ENCODE measurements at places on chromosomes 12 and 14.

- H3K36me3 ChIP-seq: no peaks in the 10 kb centered on the region
- peak overlapping the region; percentile 20 for H3K4me3 ChIP-seq
- peak; percentile 64 for DNase-seq
- no peaks in the 10 kb centered on the region for H3K27me3 ChIP-seq
- H3K27ac ChIP-seq: peak overlapping the region; percentile 65
- peaks cover 29% of the 10 kb centered on the region for H3K4me1 ChIP-seq
Observed at GRCh38 chr12:64894827-64895475, 70.5 kb downstream of the TBC1D30 start.

DNA sequence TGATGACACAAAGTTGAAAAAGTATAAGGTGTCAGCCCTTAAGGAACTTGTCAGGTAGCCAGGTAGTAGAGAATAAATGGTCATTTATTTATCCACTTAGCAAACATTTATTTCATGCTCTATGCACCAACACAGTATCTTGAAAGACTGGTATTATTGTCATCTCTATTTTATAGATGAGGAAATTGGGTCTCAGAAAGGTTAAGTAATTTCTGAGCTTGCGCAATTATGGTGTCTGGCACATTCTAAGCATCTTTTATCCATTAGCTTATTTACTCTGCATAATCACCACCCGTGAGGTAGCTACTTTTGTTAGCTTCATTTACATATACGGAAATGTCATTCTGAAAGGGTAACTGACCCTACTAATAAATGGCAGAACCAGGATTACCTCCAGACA lies 2.5 kb upstream of the UTP20 start:
- H3K4me1 ChIP-seq: peaks cover 8% of the 10 kb centered on the region
- no peak overlapping the region for H3K4me3 ChIP-seq
- H3K27me3 ChIP-seq: no peaks in the 10 kb centered on the region
- H3K36me3 ChIP-seq: no peaks in the 10 kb centered on the region
- H3K27ac ChIP-seq: no peak overlapping the region

- DNase-seq: no peak
- no peaks in the 10 kb centered on the region for H3K4me1 ChIP-seq
- H3K36me3 ChIP-seq: no peaks in the 10 kb centered on the region
- no peaks in the 10 kb centered on the region for H3K27me3 ChIP-seq
Observed at GRCh38 chr14:35333264-35333730, 41.1 kb downstream of the PSMA6 start.

- no peak overlapping the region for H3K4me3 ChIP-seq
- no peaks in the 10 kb centered on the region for H3K4me1 ChIP-seq
- no peak for DNase-seq
- no peak overlapping the region for H3K27ac ChIP-seq
Observed at GRCh38 chr14:37140176-37140575, 32.2 kb downstream of the SLC25A21 start.

- peaks cover 52% of the 10 kb centered on the region for H3K4me1 ChIP-seq
- no peak overlapping the region for H3K4me3 ChIP-seq
- no peaks in the 10 kb centered on the region for H3K36me3 ChIP-seq
- H3K27me3 ChIP-seq: no peaks in the 10 kb centered on the region
- peak overlapping the region; percentile 19 for H3K27ac ChIP-seq
- peak; percentile 91 for DNase-seq
Observed at GRCh38 chr14:58749066-58749669, 111.4 kb downstream of the DACT1 start.

DNA sequence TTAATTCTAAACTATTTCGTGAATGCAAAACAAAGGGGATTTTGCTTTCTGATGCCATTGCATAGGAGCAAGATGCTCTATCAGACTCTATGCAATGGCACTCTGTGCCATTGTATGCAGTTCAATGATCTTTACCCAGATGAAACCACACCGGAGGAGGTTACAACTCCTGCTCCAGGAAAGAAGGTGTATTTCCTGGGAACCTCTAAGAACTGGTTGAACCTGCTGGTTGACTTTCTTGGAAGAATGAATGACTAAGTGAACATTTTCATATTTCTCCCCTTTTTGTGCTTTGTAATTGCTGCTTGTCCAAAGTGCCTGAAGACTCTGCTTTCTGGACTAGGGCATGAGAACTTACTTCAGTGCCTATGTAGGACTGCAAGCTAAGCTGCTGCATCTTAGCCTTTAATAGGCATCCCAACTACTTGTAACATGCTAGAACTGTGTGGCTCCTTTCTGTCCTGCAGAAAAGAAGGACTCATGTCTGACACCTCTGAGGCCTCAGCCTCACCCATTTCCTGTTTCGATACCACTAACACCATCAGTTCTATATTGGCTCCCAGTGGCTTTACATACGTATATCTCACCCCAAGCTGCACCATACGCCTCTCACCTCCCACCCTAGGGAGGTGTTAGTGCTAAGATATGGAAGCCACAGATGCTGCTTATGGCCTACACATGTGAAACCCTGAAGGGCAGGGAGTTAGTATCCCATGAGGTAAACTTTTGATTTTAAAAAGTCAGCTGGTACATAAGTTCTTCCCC lies 193.5 kb upstream of the CNOT2 start:
- no peak overlapping the region for H3K4me3 ChIP-seq
- no peak for DNase-seq
- H3K36me3 ChIP-seq: no peaks in the 10 kb centered on the region
- H3K27me3 ChIP-seq: no peaks in the 10 kb centered on the region

DNA sequence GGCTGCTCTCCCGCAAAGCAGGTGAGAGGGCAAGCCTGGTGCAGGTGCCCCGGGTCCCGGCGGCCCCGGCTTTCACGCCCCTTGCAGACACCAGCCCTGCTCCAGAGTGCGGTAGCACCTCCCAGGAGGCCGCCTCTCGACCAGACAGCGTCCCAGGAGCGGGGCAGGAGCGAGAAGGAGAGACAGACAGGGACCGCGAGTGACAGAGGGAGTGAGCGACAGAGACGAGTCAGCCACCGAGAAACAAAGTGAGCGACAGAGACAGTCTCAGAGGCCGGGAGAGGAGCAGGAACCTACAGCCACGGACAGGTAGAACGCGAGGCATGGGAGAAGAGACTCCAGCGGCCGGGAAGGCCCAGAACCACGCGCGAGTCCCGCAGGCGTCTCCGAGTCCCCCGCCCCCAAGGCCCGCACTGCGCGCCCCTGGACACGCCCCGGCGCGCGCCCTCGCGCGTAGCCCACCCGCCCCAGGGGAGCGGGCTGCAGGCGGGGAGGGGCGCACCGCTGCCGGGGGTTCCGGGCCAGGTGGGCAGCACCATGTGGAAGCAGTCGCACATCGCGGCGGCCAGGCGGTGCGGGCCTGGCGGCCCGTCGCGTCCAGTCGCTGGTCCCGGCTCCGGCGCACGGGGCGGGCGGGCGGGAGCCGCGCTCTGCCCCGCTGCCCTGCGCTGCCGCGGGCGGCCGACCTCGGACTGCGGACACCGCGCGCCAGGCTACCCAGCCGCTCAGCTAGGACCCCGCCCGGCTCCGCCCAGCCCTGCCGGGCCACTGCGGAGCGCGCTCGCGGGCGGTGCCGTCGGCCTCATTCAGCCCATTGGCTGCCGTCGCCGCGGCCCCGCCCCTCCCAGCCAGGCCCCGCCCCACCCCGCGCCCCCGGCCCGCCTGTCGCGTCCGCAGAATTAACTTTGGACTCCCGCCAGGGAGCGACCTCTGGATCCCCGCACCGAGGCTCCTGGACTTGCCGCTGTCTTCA lies at the start of gene AHNAK2:
TSS of gene AHNAK2 (minus strand) at position 694 of the 973 bp plus-strand sequence. CDS start at position 557, 137 bp downstream.
- no peaks in the 10 kb centered on the region for H3K27me3 ChIP-seq
- peak; percentile 90 for DNase-seq
- no peak within 1 kb of the TSS for H3K27ac ChIP-seq
- no peaks in the 10 kb centered on the region for H3K36me3 ChIP-seq
- H3K4me1 ChIP-seq: peaks cover 10% of the 10 kb centered on the region

DNA sequence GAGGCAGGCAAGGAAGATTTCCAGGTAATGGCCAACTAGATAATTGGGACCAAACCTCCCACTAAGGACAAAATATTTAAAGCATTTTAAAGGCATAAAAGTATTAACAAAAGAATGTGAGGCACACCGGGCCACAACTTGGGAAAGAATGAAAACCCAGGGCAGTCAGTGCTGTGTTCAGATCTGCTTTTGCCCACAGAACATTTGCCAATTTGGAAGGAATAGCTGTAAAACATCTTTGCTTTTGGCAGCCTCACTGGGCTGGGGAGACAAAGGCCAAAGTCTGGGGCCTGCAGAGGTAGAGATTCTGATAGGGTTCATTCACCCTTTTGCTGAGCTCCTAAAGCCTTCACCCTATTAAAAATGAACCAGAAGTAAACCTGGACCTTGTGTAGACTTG lies 82.3 kb downstream of the SYNE3 start:
- no peaks in the 10 kb centered on the region for H3K27me3 ChIP-seq
- no peak for DNase-seq
- H3K27ac ChIP-seq: no peak overlapping the region
- no peaks in the 10 kb centered on the region for H3K36me3 ChIP-seq
